Umbilical cord (tissue), 2 donors: ENCODE measurements at places on chromosomes 1 and 21.

DNA sequence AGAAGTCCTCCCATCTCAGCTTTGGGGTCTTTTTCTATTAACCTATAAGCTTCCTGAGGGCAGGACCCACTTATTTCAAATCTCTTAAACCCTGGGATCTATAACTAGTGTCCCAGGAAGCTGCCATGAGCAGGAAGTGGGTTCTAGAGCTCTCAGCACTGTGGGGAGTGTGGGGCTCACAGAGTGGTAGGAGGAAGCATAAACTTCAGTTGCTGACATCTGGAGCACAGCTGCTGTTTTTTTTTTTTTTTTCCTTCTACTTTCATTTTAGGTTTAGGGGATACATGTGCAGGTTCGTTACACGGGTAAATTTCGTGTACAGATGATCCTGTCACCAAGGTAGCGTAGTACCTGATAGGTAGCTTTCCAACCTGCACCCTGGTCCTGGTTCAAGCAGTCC lies 59.3 kb downstream of the AK4 start:
- no peak for DNase-seq

- DNase-seq: no peak
Measured at GRCh38 chr1:4140241-4140640, 240.2 kb upstream of the C1orf174 start.

DNA sequence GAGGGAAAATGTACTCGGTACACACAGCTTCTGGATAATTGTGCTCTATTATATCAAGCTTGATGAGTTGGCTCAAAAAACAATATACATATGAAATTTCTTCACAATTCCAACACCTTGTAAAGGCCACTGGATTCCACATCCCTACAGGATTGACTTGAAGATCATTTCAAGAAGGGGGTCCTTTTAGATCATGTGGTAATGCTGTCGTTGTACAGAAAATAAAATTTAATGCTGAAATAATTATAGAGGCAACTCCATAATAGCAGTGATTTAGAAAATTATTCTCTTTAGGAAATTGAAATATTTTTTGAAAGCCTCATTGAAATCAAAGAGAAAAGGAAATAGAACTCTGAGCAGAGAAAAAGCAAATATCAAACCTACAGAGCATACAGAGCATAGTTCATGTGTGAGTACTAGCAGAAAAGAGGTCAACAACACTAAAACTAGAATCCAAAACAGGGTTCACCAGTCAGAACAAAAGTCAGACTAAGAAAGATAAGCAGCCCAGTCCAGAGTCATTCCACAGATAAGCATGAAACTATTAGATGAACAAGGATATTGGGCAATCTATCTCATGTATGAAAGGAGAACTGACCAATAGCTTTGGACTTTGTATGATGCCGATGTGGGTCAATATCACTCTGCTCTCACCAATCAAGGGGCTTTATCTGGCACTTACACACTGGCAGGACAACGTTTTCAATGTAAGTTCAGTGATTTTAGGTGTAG lies 79.5 kb upstream of the PALMD start:
- no peak for DNase-seq

DNA sequence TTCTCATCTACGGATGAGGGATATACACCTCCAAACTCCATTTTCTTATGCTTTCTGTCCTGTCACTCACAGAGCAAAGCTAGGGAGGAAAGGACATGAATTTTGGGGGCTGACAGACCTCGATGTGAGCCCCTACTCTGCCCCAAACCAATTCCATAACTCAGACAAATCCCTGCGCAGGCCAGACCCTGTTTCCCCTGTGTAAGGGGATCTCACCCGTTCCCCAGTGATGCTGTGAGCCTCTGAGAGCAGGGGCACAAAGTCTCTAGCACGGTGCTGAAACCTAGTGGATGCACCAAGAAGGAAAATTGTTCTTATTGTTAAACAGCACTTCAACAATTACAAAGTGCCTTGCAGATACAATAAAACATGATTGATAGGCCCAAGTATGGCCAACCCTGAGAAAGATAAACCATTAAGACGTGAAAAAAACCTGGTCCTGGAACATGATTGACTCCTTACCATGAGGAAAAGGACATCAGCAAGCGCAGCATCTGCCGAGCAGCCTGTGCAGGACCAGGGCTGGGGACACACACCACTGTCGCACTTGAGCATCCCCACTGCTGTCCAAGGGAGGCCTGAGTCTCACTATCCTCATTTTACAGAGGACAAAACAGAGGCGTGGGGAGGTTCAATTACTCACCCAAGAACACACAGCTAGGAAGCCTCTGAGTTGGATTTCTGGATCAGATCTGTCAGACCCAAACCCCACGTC lies 137.8 kb downstream of the GLIS1 start:
- DNase-seq: no peak

GRCh38 chr1:46645815-46646214 lies 22.3 kb downstream of the ATPAF1 start:
- DNase-seq: no peak

GRCh38 chr1:220164517-220164916 lies 70.6 kb downstream of the IARS2 start:
- DNase-seq: no peak

GRCh38 chr1:201184307-201185122 lies 6.1 kb upstream of the IGFN1 start:
- peak; percentile 76 for DNase-seq

DNA sequence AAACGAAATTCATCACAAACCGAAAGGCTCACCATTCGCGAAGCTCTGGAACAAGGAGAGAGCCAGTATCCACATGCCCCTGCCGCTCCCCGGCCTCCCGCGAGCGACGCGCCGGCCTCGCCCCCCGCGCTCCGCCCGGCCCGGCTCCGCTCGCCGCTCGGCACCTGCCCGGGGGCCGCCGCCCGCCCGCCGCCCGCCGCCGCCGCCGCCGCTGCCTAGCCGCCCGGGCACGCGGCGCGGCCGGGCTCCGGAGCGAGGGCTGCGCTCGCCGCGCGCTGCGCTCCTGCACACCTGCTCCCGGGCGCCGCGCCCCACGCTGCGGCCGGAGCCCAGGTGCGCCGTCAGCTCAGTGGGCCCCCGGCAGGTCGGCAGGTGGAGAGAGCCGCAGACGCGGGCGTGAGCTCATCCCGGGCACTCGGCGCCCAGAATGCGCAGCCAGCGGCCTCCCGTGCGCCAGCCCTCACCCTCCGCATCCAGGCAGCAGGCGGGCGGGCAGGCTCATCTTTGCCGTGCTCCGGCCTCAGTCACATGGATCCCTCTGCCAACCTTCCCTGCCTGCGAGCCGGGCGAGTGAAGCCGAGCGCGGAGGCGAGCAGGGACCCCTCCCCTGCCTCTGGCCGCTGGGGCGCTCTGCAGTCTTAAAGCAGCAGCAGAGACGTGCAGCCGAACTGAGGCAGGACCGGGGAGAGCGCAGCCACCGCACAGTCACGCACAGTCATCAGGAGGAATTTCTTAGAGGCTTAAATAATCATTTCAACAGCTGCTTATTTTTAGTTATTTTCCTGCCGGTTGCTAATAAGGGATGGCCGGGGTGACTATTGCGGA lies at the start of gene DSCAM:
Gene DSCAM (minus strand): TSS at position 572 of the 825 bp plus-strand sequence. CDS start 497 bp downstream, at position 75.
- DNase-seq: no peak

DNA sequence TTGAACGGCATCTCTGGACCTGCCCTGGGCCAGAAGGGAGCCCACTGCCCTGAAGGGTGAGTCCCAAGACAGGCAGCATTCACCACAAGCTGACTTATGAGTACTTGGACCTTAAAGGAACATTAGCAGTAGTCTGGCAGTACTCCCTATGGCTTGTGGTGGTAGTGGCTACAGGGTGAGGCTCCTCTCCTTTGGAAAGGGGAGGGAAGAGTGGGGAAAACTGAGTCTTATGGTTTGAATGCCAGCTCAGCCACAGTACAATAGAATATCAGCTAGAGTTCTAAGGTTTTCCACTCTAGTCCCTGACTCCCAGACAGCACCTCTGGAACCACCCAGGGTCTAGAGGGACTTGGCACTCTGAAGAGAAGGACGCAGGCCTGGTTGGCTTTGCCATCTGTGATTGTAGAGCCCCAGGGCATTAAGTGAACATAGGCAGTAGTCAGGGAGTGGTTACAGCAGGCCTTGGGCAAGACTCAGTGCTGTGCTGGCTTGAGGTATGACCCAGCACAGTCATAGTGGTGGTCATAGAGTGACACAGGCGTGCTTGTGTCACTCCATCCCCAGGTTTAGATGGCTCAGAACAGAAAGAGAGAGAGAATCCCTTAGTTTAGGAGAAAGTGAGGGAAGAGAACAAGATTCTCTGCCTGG lies 31.0 kb downstream of the CD53 start:
- no peak for DNase-seq

DNA sequence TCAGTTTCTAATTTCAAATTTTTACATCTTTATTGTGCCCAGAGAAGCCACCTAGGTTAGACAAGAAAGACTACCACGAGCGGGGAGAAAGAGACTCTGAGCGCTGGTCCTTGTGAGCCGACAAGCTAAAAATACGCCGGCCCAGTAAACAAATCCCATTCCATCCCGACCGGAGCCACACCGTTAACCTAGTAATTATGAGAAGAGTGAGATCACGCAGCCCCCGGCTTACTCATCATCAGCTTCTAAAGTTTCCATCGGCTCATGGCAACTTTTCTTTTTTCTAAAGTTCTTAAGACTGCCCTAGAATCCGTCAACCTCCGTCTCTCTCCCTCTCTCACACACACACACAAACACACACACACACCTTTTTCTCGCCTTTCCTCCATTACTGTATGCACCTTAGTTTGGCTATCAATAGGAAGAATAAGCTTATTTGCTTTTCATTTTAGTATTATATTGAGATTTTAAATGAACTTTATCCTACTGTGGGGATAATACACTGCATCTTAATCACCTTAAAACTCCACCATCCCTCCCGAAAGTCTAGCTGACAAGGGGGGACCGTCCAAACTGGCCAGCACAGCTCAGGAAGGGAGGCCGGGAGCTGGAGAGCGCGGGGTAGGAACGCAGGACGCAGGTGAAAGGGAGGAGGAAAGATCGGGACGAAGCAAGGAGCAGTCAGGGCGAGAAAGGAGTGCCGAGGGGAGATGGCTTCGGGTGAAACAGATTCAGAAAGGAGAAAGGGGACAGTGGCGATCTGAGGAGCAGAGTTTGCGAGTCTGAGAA lies 728 bp downstream of the OTUD7B start:
- DNase-seq: peak; percentile 59

DNA sequence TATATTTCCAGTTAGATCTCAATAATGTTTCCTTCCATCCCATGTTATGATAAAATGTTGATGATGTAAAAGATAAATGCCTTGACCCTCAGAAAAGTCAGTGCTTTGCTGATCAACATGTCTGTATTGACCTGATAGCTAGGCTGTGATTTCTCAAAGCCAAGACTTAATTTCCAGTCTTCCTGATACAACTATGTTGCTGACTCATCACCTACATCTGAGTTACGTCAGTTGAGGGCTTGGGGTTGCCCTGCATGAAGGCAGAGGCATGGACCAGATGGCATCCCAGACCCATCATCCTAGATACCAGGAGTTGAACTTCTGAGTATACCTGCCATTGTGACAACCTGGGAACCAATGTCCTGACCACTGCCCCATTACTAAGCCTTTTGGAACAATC lies 4.8 kb downstream of the LCE1D start:
- no peak for DNase-seq

- no peak for DNase-seq
Measured at GRCh38 chr1:58981392-58981791, 197.5 kb upstream of the JUN start.

DNA sequence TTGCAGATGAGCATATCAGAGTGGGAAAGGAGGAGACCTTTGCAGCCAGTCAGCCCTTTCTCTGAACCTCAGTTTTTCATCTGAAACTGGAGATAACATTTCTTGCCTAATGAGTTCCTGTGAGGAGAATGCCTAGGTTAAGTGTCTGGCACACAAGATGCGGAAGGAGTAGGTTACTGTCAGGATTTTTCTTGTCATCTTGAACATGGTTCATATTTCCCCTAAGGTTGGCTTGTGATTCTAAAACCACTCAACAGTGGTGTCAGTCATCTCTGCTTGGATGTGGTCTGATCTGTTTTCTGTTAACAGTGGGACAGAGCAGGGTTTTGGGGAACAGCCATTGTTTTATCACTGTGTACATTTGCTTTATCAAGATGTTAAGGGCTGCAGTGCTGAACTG lies 70.6 kb downstream of the TGFB2 start:
- no peak for DNase-seq

GRCh38 chr1:245207056-245207638 lies 52.4 kb downstream of the KIF26B start:
- DNase-seq: no peak

GRCh38 chr1:178931858-178932551 lies 61.1 kb upstream of the ANGPTL1 start:
- peak; percentile 82 for DNase-seq

- DNase-seq: no peak
Measured at GRCh38 chr1:106439475-106439874, 617.0 kb upstream of the PRMT6 start.

DNA sequence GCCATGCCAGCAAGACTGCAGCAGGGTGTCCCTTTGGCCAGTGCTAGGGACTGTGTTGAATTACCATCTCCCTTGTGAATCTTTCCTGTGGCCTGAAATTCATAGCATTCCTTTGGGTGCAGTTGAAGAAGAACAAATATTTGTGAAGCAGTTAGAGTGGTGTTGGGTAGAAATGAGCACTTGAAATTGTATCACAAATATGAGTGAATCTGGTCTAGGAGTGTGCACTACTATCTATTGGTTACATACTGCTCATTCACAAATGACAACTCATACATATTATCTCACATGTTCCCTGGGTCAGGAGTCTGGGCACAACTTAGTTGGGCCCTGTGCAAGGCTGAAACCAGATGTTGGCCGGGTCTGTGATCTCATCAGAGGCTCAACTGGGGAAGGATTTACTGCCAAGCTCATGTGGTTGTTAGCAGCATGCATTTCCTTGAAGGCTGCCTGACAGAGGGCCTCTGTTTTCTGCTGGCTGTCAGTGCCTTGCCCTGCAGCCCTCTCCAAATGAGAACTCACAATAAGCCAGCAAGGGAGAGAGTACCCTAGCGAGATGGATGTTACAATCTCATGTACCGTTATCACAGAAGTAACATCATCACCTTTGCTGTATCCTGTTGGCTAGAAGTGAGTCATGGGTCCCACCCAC lies 23.8 kb downstream of the AJAP1 start:
- DNase-seq: no peak

DNA sequence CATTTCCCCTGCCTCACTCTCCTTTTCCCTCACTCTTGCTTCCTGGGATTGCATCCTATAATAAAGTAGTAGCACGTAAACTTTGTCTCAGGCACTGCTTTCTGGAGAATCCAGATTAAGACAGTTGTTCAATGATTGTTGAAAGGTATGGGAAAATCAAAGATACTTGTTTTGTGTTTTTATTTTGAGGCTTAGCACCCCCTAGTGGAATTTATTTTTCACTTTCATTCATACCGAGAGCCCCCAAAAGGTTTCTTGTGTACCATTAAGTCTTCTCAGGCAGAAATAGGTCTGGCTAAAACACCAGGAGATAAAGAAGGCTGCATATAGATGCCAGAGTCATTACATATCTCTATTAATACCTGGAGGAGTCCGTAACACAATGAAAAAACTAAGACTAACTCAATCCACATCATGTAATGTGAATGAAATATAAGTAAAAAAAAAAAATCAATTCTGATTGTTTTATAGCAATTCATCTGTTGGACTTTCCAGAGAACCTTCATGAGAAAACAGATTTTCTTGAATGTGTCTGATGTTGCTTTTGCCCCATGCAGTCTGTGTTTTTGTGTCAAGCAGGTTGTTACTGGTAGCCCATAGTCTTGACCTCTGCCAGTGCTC lies 103.5 kb downstream of the RPE65 start:
- DNase-seq: peak; percentile 33

GRCh38 chr1:74363220-74363619 lies 128.0 kb downstream of the TNNI3K start:
- DNase-seq: peak; percentile 30

- DNase-seq: peak; percentile 52
Measured at GRCh38 chr1:61266738-61267137, 184.4 kb downstream of the NFIA start.
